ENCODE measurements at places on chromosomes 13 and 19.

DNA sequence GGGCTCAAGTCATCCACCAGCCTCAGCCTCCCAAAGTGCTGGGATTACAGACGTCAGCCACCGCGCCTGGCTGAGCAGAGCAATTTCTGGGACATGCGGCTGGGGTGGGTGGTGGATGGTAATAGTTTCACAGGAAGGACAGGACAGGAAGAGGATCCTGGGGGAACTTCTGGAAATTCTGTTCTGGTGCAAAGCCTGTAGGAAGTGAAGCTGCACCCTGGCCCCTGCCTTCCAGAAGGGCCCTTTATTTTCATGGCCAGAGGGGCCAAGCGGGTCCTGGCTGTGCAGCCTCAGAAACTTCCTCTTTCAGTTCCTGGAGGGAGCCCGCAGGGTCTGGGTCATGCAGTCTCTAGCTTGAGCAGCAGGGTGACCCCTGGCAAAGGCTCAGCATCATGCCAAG lies 15.7 kb downstream of the FEM1A start:
- DNase-seq, result no peak

GRCh38 chr13:102825400-102825799 lies 20.4 kb upstream of the ERCC5 start:
- no peak for DNase-seq

DNA sequence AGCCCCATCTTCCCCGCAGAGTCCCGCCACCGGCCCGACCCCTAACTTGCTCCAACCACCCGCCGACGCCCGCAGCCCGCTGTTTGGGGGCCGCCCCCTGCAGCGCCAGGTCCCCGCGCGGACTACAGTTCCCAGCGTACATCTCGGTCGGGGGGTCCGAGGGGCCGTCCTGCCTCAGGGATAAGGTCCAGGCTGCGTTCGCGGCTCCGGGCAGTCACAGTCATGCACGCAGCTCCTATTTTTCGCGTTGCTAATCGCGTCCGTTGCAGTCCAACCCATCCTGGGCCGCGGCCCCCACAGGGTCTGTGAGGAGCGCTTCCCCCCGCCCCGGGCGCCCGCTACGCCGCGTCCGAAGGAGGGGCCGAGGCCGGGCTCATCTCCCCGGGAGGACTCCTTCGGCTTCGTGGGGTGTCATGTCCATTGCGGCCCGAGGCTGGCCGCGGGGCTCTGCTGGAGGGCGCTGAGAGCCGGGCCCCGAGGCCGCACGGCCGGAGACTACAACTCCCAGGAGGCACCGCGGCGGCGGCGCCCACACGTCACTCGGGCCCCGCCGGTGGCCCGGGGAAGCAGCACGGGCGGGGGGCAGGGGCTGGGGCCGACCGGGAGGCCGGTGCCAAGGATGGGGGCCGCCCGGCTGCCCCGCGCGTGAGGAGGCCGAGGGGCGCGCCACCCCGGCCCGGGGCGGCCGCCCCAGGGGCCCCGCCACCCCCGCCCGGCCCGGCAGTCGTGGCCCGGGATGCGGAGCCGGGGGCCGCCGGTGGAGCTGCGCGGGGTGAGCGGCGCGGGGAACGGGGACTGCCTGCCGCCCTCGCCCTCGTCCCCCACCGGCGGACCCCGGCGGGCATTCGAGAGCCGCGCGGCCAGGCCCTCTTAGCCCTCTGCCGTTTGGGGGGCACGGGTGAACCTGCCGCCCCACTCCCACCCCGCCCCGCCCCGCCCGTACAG lies at the start of gene MAP3K10:
MAP3K10 (plus strand) TSS at position 536 of the 945 bp plus-strand sequence. CDS start 606 bp downstream, outside the sequence.
- peak; percentile 78 for DNase-seq

DNA sequence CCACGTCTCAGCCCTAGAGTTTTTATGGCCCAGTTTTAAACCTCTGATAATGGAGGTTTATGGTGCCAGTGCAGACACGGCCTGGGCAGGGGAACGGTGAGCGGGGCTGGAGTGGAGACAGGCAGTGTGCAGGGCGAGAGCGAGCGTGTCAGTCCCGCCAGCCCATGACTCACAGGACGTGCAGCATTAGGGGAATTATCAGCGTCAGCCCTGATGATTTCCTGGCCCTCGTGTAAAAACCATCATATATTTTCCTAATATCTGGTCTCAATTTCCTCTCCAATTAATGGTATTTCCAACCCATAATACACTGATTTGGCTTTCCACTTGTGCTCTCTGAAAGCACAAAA lies 104.6 kb upstream of the VSTM2B start:
- DNase-seq, result no peak

DNA sequence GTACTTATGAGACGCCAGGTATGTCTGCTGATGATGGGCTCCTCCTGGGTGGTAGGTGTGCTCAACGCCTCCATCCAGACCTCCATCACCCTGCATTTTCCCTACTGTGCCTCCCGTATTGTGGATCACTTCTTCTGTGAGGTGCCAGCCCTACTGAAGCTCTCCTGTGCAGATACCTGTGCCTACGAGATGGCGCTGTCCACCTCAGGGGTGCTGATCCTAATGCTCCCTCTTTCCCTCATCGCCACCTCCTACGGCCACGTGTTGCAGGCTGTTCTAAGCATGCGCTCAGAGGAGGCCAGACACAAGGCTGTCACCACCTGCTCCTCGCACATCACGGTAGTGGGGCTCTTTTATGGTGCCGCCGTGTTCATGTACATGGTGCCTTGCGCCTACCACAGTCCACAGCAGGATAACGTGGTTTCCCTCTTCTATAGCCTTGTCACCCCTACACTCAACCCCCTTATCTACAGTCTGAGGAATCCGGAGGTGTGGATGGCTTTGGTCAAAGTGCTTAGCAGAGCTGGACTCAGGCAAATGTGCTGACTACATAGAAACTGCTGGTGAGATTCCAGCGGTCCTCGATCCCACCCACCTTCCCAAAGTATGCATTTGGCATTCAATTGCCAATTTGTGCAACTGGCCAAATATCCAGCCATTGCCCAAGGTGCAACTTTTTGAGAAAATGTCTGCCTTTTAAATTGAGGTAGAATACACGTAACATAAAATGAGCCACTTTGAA lies 10.2 kb downstream of the OR2Z1 start:
- no peak for DNase-seq

GRCh38 chr13:99014522-99014921 lies 36.7 kb upstream of the DOCK9 start:
- DNase-seq, result no peak

DNA sequence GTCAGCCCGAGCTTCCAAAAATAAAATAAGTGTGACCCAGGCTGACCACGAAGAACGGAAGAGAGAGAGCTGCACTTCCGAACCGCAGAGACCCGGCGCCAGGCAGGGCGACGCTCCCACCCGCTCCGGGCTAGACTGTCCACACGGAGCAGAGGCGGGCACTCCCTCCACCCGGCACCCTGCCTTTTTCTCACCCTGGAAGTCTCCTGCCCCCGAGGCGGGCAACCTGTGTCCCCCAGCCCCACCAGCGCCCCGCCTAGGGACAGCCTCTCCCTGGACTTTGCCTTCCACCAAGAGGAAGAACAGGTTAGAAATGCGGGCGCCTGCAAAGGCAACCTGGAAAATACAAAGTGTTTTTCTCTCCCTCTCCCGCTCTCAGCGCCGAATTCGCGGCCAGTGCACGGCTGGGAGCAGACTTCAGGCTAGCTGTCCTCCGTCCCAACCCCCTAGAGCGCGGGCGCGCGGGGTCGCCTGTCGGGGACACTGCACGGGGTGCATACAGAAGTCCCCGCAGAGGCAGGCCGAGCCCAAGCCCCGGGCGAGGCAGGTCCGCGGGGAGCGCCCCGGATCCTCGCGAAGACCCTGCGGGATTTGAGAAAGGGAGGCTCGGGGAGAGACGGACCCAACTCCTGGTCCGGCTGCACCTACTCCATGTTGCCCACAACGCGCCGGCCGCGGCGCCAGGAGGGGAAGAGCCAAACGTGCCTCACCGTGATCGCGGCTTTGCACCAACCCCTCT lies 845 bp downstream of the SPRY2 start:
- DNase-seq, result no peak

DNA sequence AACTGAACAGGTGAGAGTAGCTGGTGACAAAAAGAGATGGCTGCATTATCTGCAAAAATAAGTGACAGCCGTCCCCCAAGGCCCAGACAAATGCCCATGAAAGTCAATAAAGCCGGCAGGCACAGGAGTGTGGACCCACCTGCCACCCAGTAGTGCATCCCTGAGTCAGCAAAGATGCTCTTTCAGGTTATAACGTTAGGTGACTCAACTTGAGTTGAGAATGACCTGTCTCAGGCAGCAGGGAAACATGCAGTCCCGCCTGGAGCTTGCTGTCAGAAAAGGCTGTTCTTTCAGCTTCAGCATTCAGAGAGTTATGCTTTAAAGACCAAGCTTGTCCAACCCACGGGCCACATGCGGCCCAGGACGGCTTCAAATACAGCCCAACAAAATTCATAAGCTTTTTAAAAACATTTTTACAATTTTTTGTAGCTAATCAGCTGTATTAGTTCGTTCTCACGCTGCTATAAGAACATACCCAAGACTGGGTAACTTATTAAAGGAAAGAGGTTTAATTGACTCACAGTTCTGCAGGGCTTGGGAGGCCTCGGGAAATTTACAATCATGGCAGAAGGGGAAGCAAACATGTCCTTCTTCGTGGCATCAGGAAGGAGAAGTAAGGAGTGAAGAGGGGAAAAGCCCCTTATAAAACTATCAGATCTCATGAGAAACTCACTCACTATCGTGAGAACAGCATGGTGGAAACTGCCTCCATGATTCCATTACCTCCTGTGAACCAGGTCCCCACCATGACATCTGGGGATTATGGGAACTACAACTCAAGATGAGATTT lies 110.4 kb downstream of the RAB20 start:
- DNase-seq, result no peak

GRCh38 chr19:29671393-29672160 lies 6.3 kb downstream of the PLEKHF1 start:
- DNase-seq, result peak; percentile 95

- peak; percentile 24 for DNase-seq
Measured at GRCh38 chr19:44808463-44809371, at the start of gene BCAM. Gene BCAM (plus strand): TSS chr19:44809103. CDS start chr19:44809125, 22 bp downstream.

DNA sequence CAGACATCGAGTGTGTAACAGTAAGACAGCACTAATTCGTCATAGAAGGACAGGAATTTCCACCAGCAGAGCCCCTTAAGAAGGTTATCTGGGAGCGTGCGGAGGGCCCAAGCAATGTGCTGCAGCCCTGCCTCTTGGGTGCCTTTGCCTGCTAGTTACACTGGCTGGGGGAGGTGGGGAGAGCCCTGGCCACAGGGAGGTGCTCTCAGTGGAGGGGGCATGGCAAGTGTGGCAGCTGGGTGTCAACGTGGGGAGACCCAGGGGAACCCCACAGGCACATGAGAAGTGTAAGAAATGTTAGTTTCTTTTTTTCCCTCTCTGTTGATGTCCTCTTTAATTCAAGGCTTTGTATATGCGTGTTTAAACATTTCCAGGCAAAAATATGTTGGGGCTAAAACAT lies 50.9 kb upstream of the TMTC4 start:
- no peak for DNase-seq

- no peak for DNase-seq
Measured at GRCh38 chr13:109770436-109770835, 15.9 kb downstream of the IRS2 start.
